ENCODE measurements at places on chromosomes 2 and 18. TPM values are rescaled to one million over a fixed set of nuclear protein-coding genes. Genes with fewer than 3 reads are reported as not detected.

DNA sequence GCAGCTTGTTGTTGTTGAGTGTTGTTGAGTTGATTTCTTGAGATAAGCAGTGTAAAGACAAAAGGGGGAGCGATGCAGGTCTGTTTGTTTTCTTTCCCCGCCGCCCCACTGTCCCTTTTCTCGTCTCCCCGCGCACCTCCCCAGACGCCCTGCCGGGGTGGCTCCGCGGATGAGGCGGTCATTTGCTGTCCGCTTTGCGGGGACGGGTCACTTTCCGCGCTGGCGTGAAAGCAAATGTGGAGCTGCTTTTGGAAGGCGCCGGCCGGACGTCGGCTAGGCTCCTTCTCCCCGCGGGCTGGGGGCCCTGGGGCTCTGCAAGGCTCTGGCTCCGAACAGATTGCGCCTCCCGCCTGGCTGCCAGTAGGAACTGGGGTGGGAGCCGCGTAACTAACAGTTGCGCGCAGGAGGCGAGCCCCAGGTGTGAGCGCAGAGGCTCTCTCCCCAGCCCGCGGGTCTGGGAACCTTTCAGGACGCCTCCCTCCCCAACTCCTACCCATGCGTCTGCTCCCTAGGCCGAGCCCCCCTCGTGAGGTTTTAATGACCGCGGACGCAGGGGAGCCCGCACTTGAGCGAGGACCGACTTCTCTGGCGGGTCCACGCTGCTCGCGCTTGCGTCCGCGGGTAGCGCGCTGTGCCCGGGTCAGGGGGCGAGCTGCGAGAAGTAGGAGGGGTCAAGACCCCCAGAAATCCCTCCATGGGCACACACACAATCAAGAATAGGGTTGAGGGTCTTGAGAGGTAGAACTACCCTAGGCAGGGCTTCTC is 146.6 kb downstream of the MEIS1 start:
- DNase-seq = no peak

GRCh38 chr18:34544930-34545329 is 165.2 kb upstream of the DTNA start:
- no peak for DNase-seq

GRCh38 chr2:134623796-134624195 is 95.0 kb downstream of the TMEM163 start:
- DNase-seq = peak; percentile 77

GRCh38 chr2:8418721-8419120 is 263.1 kb upstream of the ID2 start:
- DNase-seq = no peak

DNA sequence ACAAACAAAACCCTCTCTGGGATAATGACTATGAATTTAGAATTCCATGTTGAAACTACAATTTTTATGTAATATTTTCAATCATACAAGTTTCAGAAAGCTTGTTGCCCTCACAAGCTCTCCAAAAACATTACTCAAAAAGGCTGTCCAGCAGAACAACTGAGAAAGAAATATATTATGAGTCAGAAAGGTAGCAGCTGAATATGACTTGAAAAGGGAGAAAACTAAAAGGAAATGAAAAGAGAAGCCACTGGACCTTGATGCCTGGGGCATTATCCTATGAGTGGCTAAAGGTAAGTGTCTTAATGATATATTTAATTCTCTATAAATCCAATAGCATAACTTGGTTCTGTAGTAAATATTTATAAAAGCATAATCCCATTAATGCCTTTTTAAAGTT is 61.8 kb downstream of the NXPH2 start:
- DNase-seq = no peak

DNA sequence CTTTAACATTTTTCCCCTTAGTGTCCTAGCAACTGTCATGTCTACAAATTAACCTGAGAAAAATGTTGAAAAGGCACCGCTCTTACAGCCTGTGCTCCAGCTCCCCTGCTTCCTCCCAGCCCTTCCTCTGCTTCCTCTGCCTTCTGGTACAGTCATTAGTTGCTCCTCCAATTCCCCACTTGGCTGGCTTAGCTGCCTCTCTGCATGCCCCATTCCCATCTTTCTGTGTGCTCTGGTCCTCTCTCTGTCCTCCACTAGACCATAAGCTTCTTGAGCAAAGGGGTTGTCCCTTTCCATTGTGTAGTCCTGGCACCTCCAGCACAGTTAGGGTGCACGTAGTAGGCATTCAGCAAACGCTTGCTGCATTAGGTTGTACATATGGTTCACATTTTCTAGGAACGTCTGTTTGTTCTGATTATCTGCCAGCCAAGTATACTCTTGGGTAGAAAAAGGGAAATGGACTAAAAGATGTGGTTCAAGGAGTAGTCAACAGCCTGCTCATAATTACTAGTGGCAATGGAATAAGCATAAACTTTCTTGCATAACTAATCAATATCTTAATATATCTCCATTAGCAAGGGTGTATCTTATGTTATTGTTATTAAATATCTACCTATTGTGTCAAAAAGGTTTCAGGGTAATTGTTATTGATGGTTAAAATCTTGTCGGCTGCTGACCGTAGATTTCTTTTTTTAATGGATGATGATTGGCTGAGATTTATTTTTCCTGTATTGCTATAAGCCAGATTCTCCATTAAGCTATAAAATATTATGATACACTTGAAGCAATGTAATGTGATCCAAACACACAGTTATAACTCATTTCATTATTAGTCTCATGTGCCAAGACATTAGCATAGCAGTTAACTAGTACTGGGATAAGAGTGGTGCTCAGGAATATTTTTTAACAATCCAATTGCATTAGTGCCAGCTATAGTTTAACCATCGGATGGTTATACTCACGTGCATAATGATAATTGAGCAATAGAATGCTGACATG is 340.1 kb downstream of the SLC4A3 start:
- no peak for DNase-seq

DNA sequence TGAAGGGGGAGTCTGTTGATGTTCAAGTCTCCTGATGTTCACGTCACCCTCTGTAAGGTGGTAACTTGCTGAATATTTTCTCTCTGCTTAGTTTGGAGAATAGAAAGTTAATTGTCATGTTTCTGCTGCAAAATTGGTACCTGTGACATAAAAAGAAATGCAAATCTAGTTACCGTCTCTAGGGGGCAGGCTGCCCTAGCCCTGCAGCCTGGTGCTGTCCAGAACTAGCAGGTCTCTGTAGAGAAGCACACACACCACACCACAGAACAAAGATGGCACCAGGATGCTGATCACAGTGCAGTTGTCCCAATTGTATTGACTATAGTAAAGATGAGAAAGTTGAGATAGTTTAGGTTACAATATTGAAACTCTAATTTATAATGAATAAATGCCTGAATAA is 47.0 kb downstream of the SLC9A4 start:
- peak; percentile 43 for DNase-seq

DNA sequence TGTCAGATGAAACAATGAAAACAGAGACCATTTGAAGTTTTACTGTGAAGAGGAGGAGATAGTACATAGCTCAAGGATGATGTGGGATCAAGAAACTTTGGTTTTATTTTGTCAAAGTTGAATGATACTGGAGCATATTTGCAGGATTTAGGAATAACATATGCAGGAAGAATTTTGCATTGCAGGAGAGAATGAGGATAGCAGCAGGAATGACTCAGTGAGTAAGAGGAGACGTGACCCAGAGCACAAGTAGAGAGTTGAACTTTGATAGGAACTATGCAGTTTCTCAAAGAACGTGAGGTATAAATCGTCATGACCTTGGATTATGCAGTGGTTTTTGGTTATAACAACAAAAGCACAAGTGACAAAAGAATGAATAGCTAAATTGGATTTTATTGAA is 47.7 kb downstream of the MAPRE2 start:
- no peak for DNase-seq

DNA sequence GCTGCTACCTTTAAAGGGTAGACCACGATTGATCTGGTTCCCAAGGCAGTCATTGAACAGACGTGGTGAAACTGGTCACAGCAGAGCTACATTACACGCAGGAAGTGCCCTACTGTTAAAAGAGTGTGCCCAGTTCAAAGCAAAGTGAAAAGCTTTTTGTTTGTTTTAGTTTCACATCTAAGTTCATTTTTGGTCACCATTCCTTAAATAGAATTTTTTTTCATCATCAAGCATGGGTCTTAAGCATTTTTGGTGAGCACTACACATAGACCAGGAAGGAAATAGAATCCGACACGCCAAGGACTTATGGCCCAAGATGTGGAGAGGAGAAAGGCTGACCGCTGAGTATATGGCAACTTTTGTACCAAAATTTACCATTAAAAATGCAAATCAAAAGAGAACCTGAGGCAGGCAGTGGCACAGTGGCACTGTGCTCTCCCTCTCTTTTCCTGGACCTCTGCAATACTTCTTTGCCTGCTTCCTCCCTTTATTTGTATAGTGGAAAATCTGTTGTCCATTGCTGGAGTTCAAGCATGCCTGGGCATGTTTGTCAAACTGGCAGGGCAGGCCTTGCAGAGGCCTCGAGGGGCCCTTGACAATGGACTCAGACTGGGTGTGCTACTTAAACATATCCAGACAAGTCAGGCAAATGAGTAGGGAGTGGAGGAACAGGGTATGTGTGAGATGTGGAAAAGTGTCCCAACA is 42.6 kb upstream of the HNRNPA3 start:
- peak; percentile 43 for DNase-seq

The TPO gene
- not detected for total RNA-seq

The DSG2 gene
- 0.41 TPM for total RNA-seq

The HOXD13 gene
- not detected for total RNA-seq

The MGAT4A gene
- 59.0 TPM for total RNA-seq

The FAM228A gene
- not detected for total RNA-seq

The CNGA3 gene
- total RNA-seq = not detected

All from activated CD8-positive, alpha-beta T cell treated with anti-CD3 and anti-CD28 coated beads for 36 hours (primary cell).